ENCODE measurements at places on chromosomes 2 and 18. TPM values are rescaled to one million over a fixed set of nuclear protein-coding genes. Genes with fewer than 3 reads are reported as not detected.
A peak's percentile ranks its signal among the peaks of the same experiment; 100 is the strongest.

DNA sequence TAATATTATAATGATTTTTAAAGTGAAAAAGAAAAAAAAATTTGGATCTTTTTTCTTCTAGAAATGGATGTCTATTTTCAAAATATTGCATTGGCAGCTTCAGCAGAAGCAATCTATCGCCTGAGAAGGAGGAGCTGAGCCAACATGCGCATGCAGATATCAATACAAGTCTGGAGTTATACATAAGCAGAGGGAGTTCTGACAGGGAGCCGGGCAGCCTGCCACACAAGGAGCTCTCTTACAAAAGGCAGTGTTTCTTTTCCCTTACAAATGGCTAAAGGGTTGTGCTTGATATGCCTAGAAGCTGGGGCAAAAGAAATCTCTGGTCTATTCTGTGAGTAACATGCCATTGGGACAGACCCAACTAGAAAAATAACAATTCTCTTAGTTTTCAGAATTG, 291.9 kb upstream of the TRIB2 start:
- no peaks in the 10 kb centered on the region for H3K36me3 ChIP-seq
- H3K27ac ChIP-seq = no peak overlapping the region
- H3K27me3 ChIP-seq = no peaks in the 10 kb centered on the region
- DNase-seq = peak; percentile 43
- H3K4me3 ChIP-seq = no peak overlapping the region

DNA sequence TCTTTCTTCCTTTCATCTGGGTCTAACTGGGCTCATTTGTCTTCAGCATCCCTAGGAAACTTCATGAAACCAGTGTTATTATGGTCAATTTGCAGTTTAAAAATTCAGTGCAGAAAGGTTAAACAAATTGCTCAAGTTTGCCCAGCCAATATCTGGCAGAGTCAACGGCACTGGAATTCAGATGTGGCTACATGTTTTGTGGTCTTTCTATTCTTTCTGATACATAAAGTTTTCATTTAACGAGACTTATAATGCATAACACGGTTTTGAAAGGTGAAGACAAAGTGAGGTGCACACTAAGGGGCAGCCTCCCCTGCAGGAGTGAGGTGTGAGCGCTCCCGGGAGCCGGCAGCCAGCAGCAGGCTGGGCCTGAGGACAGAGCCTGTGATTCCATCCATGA, 164.6 kb downstream of the RTP5 start:
- no peak overlapping the region for H3K27ac ChIP-seq
- no peak overlapping the region for H3K4me3 ChIP-seq
- no peaks in the 10 kb centered on the region for H3K36me3 ChIP-seq
- H3K27me3 ChIP-seq = no peaks in the 10 kb centered on the region
- peaks cover 8% of the 10 kb centered on the region for H3K4me1 ChIP-seq

DNA sequence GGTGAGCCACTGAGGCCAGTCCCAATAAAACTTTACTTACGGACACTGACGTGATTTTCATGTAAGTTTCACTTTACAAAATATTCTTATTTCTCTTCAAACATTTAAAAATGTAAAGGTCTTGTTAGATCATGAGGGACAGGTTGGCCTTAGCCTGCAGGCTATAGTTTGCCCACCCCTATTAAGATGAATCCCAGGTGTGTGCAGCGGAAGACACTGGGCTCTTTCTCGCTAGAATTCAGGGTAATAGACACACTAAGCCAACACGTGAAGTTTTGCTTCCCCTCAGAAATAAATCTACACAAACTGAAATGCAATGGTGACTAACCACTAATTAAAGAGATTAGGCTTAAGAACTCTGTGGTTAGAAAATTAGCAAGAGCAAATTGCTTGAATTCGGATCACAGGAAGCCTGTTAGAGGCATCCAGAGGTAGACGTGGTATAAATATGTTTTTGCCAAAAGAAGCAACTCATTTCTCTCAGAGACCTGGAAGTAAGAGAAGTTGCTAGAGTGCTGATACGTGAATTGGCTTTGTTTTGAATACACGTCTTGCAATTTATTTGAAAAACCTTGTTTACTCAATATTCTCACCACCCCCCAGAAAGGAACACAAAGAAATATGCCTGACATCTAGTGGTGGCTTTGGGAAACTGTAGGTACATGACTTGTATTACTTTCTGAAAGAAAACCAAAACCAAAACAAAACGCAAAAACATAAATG, 151.6 kb downstream of the DTNB start:
- no peaks in the 10 kb centered on the region for H3K36me3 ChIP-seq
- DNase-seq = peak; percentile 19
- no peak overlapping the region for H3K4me3 ChIP-seq
- H3K27me3 ChIP-seq = no peaks in the 10 kb centered on the region
- H3K27ac ChIP-seq = no peak overlapping the region

GRCh38 chr2:24650997-24651642, 142.1 kb downstream of the PTRHD1 start:
- no peak overlapping the region for H3K4me3 ChIP-seq
- no peaks in the 10 kb centered on the region for H3K36me3 ChIP-seq
- no peak for DNase-seq
- H3K27ac ChIP-seq = no peak overlapping the region
- H3K4me1 ChIP-seq = peaks cover 9% of the 10 kb centered on the region

DNA sequence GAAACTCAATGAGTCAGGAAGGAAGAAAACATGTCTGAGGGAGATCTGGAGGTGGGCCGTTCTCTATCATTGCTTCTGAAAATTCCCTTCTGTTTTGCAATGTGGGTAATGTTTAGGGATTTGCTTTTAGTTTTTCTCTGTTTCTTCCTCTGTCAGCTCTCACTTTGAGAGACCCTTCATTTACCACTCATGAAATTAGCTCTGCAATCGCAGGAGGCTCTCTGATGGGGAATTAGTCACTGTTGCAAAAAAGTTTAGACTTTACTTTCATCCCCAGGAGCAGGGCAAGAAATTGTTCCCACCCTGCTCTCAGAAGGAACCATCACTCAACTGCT, 80.0 kb upstream of the MAP4K3 start:
- peaks cover 36% of the 10 kb centered on the region for H3K4me1 ChIP-seq
- DNase-seq = no peak
- no peaks in the 10 kb centered on the region for H3K27me3 ChIP-seq
- no peak overlapping the region for H3K27ac ChIP-seq
- H3K4me3 ChIP-seq = no peak overlapping the region
- H3K36me3 ChIP-seq = no peaks in the 10 kb centered on the region

- H3K4me3 ChIP-seq = no peak overlapping the region
- H3K36me3 ChIP-seq = no peaks in the 10 kb centered on the region
- no peak for DNase-seq
- H3K4me1 ChIP-seq = no peaks in the 10 kb centered on the region
Observed at GRCh38 chr2:22487541-22487940, 897.4 kb upstream of the KLHL29 start.

DNA sequence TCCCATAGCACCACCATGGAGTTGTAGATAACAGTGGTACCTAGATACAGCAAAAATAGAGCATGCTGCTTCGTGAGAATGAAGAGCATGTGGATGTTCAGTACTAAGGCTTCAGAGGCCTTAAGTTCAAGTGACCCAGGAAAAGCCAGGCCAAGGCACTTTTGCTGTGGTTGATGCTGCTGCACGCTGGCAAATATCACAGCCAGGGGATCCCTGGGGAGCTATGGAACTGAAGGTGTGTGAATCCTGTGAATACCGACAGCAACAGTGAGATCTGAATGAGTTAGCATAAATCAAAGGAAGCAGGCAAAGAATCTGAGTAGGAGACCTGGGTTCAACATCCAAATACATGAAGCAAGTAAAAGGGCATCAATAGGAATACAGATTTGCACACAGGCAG, 158.6 kb upstream of the THUMPD2 start:
- H3K4me1 ChIP-seq = no peaks in the 10 kb centered on the region
- DNase-seq = no peak
- no peak overlapping the region for H3K4me3 ChIP-seq
- no peaks in the 10 kb centered on the region for H3K27me3 ChIP-seq
- no peaks in the 10 kb centered on the region for H3K36me3 ChIP-seq
- no peak overlapping the region for H3K27ac ChIP-seq

- no peaks in the 10 kb centered on the region for H3K36me3 ChIP-seq
- no peak overlapping the region for H3K4me3 ChIP-seq
- peaks cover 45% of the 10 kb centered on the region for H3K4me1 ChIP-seq
- DNase-seq = no peak
- H3K27ac ChIP-seq = no peak overlapping the region
Observed at GRCh38 chr2:101706819-101707177, 9.3 kb downstream of the MAP4K4 start.

GRCh38 chr2:240460253-240460711, 24.8 kb downstream of the GPC1 start:
- H3K4me1 ChIP-seq = peaks cover 6% of the 10 kb centered on the region
- no peaks in the 10 kb centered on the region for H3K36me3 ChIP-seq
- no peak overlapping the region for H3K4me3 ChIP-seq
- no peak overlapping the region for H3K27ac ChIP-seq
- no peaks in the 10 kb centered on the region for H3K27me3 ChIP-seq
- peak; percentile 9 for DNase-seq

DNA sequence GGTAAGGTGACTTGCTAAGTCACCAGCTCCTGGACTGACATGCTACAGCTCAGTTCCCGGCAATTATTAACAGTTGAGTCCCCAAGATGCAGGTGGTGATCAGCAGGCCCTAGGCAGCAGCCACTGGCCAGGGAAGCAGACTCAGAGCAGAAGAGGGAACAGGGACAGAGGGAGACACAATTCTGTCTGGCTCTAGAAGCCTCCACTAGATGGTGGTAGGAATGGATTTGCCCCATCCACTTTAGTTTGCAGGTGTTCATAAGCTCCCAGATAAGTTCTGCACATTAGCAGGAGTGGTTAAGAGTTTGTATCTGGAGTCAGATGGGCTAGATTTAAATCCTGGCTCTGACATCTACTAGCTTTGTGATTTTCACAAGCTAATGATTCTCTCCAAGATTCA, 25.5 kb upstream of the SLC1A4 start:
- no peaks in the 10 kb centered on the region for H3K4me1 ChIP-seq
- H3K27ac ChIP-seq = no peak overlapping the region
- no peak for DNase-seq
- no peak overlapping the region for H3K4me3 ChIP-seq

GRCh38 chr2:227117027-227117426, 47.0 kb downstream of the COL4A4 start:
- no peak overlapping the region for H3K4me3 ChIP-seq
- H3K27me3 ChIP-seq = no peaks in the 10 kb centered on the region
- H3K27ac ChIP-seq = no peak overlapping the region
- DNase-seq = no peak

DNA sequence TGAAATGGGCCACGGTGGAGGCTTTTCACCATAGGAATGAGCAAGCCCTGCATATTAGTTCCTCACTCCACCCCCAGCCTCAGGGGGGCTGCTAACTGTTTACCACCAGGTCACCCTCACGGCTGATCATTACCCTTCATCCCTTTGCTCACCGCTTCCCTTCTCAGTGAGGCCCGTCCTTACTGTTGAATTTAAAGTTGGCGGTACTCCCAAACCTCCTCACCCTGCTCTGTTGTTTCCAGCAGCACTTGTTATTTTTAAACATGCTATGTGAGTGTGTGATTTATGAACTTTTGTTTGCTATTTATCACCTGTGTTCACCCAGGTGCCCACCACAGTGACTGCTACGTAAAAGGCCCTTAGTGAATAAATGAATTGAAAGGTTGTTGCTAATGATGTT, 243.6 kb downstream of the ZNF407 start:
- no peaks in the 10 kb centered on the region for H3K36me3 ChIP-seq
- H3K27ac ChIP-seq = no peak overlapping the region
- no peaks in the 10 kb centered on the region for H3K27me3 ChIP-seq
- H3K4me1 ChIP-seq = no peaks in the 10 kb centered on the region
- no peak for DNase-seq
- no peak overlapping the region for H3K4me3 ChIP-seq

DNA sequence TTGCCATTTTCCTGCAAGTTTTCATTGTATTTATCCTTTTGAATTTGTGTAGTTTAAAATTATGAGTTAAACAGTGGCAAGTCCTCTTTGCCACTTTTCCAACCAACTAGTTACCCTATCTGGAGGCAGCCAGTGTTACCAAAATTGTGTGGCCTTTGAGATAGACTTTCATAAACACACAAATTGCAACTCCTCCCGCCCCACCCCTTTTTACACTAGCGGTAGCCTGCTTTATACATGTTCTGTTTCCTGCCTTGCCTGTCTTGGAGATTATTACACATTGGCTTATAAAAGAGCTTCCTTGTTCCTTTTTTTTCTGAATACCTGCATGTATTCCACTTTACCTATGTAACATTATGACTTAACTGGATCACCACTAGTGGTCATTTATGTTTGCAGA, 56.5 kb downstream of the RPIA start:
- DNase-seq = no peak
- H3K27me3 ChIP-seq = no peaks in the 10 kb centered on the region
- H3K4me1 ChIP-seq = no peaks in the 10 kb centered on the region
- H3K36me3 ChIP-seq = peaks cover 11% of the 10 kb centered on the region
- H3K4me3 ChIP-seq = no peak overlapping the region

GRCh38 chr2:138491495-138491862, 10.1 kb upstream of the SPOPL start:
- peaks cover 26% of the 10 kb centered on the region for H3K4me1 ChIP-seq
- no peak for DNase-seq
- H3K36me3 ChIP-seq = no peaks in the 10 kb centered on the region

DNA sequence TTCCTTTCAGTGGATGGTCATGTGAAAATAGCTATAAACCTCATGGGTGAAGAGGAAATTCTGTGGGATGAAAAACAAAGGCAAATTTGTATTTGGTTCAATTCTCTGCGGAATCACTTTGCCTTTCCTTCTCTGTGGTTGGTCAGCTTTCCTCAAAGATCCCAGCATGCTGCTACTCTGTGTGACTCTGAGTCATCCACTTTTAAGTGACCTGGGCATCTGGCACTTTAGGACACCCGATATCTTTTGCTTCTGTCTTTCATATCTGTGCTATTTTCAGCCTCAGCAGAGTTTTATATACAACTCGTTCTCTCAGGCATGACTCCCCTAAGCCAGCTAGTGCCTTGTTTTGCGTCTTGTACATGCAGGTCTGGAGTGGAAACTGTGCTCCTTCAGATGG, 217.0 kb upstream of the PIEZO2 start:
- no peaks in the 10 kb centered on the region for H3K36me3 ChIP-seq
- H3K27ac ChIP-seq = no peak overlapping the region
- no peak for DNase-seq
- H3K4me1 ChIP-seq = no peaks in the 10 kb centered on the region
- no peak overlapping the region for H3K4me3 ChIP-seq

DNA sequence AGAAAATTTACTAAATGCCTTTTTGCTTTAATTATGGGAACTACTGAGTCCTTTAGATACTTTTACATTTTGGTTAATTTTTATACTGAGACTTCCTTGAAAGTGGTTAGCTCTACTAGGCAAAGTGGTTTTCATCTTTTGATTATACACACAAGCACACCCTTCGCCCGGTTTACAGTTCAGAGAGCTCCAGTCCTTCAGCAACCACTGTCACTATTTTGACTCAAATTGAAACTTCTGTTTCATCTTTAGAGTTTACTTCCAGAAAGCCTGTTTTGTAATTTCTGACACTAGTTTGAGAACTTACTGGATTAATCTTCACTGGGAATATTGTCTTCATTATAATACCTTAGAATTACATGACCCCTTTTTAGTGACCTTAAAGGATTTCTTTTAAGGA, 140.3 kb upstream of the FOSL2 start:
- H3K4me3 ChIP-seq = no peak overlapping the region
- no peaks in the 10 kb centered on the region for H3K36me3 ChIP-seq
- H3K27me3 ChIP-seq = no peaks in the 10 kb centered on the region
- H3K4me1 ChIP-seq = no peaks in the 10 kb centered on the region
- no peak overlapping the region for H3K27ac ChIP-seq

GRCh38 chr2:71696381-71696780, 243.0 kb downstream of the DYSF start:
- no peaks in the 10 kb centered on the region for H3K4me1 ChIP-seq
- H3K36me3 ChIP-seq = no peaks in the 10 kb centered on the region
- no peak overlapping the region for H3K4me3 ChIP-seq

Gene CD207
- not detected for total RNA-seq

Gene CHST9
- 4.3 TPM for total RNA-seq

Gene KCNJ3
- total RNA-seq = 0.78 TPM

Gene ST8SIA3
- 0.66 TPM for total RNA-seq

Gene ANKRD44
- 12.2 TPM for total RNA-seq

Gene LAMA1
- total RNA-seq = 0.99 TPM

Gene PPP1R1C
- 7.3 TPM for total RNA-seq

Gene KYNU
- 0.33 TPM for total RNA-seq

Gene PDCL3
- 3.4 TPM for total RNA-seq
